ENCODE measurements at places on chromosomes 2 and 18.

DNA sequence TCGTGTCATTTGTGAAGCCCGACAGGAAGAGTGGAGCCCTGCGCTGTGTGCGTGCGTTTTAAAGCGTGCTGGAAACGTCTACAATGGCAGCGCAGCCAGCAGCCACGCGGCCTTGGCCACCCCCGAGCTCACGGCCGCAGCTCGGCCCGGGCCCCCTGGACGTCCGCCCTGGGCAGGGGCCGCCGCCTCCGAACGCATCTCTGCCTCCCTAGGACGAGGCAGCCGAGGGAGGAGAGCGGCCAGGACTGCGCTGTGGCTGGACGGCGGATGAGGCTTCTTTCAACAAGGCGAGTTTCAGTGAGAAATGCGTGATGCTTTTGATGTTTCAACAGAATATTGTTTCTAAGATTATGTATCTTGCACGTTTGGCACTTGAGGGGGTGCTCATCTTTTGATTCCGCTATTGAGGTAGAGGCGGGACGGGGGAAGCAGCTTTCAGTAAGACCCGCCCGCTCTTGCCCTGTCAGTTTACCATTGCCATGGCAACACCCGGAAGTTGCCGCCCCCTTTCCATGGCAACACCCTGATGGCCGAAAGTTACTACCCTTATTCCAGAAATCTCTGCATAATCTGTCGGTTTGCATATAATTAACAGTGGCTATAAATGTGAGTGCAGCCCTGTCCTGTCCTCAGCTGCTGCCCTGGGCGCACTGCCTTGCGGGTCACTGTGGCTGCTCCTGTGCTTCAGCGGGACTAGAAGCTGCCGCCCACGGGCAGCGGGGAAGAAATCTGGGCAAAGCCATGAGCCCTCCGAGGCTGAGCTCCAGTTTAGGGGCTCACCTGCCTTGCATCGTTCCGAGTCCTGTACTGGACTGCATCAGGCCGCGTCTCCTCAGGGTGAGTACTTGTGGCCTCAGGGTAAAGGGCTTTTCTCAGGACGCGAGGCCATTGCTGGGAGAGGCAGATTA is 38.6 kb downstream of the ADNP2 start:
- peak; percentile 95 for DNase-seq

GRCh38 chr2:60679036-60679780 is 76.9 kb upstream of the PAPOLG start:
- DNase-seq, result no peak

GRCh38 chr18:6610466-6610865 is 119.0 kb upstream of the ARHGAP28 start:
- DNase-seq, result no peak

DNA sequence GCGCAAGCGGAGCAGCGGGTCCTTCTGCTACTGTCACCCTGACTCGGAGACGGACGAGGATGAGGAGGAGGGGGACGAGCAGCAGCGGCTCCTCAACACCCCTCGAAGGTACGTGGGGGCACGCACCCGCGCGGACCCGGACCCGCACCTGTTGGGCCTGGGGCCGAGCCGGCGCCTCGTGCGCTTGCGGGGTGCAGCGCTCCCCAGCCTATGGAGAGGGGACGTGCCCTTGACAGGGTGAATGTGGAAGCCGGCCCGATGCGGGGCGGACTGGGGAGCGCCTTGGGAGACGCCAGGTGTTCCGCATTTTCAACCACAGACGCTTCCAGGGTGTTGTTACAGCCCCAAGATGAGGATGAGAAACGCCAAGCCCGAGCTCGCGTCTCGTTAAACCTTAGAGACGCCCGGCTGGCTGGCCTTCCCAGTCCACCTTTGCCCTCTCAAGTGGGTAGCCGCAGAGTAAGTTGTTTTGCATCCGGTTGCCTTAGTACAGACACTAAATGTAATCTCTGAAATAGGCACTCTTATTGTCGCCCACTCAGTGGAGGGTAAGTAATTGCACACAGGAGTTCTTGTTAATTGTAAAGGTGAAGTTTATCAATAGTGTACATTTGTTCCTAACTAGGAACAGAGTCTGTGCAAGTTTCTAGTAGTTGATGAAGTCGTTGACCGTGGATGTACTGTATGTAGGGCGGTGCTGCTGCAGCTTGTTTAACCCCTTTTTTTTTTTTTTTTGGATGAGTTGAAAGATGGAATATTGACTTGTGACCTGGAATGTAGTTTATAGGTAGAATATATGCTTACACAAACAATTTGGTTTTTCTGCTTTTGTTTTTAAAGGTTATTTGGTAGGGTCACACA is 815 bp downstream of the GMCL1 start:
- no peak for DNase-seq

GRCh38 chr2:27747827-27748352 is 23.6 kb upstream of the MRPL33 start:
- DNase-seq, result no peak

GRCh38 chr2:221096706-221097567 is 475.2 kb downstream of the EPHA4 start:
- no peak for DNase-seq

DNA sequence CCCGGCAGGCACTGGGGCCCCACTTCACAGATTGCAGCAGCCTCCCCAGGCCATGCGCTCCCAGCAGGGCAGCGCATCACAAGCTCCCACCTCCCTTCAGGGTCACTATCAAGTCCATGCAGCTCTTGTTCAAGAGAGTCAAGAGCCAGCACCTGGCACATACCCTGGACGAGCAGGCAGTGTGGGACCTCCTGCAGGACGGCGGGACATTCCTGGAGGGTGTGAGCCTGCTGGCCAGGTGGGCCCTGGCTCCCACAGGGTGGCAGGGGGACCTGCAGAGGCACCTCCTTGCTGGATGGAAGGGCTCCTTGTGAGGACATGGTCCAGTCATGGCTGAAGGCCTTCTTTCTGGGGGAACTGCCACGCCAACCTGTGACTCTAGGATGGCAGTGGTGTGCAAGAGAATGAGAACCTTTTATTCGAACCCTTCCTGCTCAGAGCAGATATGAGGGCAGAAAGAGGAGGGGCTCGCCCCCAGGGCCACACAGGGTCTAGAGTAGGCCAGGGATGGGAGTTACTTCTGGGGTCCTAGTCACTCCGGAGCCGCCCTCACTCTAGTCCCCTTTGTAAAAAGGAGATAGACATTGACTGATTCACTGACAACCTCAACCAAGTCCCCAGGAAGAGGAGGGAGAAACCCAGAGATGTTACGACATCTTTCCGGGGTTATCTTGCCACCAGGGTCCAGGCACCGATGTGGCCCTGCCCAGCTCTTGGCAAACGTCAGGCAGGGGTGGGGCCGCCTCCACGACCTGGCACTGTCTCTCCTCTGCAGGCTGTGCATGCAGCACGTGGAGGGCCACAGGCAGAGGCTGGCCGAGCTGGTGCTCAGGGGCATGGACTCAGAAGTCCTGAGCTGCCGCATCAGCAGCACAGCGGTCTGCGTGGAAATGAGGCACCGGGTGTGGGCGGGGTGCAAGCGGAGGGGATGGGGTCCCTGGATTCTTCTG is 31.3 kb downstream of the HJURP start:
- DNase-seq, result no peak

DNA sequence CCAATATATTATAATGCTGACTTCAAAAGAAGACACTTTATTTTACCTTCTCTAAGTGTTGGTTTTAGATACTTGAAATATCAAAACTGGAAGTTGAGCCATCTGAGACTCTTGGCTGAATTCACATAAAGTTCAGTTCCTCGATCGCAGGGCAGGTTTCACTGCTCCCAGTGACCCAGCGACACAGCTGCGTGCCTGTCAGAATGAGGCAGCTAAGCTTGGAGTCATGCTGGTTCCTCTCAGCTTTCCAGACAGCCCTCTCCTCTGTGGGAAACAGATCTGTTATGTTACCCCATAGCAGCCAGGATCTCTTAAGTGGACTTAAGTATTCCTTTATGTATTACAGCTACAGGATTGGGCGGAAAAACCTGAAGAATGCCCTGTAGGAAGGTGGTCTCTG is 142.8 kb upstream of the ALPP start:
- no peak for DNase-seq
